ENCODE measurements at places on chromosomes 1 and 21.

GRCh38 chr1:221435504-221435904, 306.4 kb downstream of the DUSP10 start:
- DNase-seq, result no peak

DNA sequence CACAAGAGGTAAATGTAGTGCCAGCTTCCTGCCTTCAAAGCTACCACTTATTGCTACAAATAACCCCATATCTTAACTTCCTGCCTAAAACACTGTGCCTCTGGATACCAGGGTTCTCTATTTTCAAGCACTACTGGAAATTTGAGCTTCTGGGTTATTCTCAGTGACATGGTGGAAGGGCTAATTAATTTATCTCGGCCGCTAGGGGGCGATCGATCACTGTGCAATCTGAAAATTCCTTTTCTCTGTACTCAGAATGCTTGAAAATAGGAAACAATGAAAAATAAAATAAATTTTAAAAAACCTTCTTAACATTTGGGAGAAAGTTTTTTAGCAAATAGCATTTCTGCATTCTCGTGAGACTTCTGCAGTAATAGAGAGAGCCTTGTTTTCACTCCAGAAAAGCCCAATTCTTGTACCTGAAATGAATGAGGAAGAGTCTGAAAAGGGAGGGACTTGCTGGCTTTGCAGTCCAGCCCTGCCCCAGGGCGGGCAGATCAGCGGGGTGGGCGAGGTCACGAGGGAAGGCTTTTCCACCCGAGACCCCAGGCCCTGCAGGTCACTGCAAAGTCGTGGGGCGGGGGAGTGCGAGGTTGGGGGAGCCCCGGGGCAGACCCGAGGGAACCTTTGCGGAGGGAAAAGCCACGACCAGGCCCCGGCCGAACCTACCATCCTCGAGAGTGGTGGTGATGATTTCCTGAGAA, 276.7 kb downstream of the PCP4 start:
- DNase-seq, result no peak

GRCh38 chr1:103230061-103230460, 121.7 kb upstream of the COL11A1 start:
- DNase-seq, result no peak

DNA sequence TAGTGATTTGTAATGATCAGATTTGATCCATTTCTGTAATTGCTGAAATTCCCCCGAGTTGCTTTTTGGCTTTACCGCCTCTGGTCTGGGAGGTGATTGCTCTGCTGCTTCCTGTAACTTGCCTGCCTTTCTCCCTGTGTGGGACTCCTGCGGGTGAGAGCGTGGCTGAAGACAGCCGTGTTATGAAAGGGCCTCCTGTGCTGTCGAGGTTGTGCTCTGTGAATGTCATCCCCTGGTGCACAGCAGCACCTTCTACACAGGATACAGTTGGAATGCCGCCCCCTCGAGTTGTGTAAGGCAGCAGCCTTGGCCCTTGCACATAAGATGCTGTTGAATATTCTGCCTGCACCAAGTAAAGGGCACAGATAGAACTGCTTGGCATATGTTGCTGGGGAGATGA, 5.9 kb downstream of the SOD1 start:
- no peak for DNase-seq

DNA sequence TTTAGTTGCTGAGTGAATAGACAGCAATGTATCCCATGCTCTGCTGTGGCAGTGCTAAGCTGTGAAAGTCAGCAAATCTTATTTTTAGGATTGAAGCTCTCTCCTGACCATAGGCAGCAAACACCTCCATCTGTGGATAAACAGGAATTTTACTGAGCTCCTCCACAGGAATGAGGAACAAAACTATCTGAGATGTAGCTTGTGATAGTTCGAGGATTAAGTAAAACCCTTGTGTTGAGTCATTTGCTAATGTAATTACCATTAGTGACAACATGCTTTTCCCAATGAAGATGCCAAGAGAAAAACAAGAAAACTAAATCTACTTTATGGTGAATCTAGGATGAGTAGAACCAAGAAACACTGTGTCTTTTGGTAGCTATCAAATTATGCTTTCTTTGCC, 122.7 kb downstream of the CLEC20A start:
- DNase-seq, result no peak

GRCh38 chr1:230563591-230563990, 78.7 kb upstream of the COG2 start:
- no peak for DNase-seq

- peak; percentile 13 for DNase-seq
Measured at GRCh38 chr1:37808369-37809319, 636 bp upstream of the YRDC start.

DNA sequence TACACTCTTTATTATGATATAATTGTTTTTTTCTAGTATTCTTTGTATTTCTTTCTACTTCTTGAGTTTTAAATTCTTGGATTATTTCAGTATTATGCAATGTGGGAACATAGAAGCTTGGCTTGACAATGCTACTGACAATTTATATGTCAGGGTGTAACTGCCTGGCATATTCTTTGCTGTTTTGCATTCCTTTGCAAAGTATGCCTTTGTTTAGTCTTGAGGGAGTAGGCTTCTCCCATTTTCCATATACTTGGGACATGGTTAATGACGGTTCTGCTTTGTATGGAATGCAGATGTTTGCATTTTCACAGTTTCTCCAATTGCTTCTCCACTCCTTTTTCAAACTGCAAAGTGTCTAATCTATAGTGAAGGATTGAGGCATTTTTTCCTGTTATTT, 109.8 kb downstream of the HMCN1 start:
- DNase-seq, result no peak

GRCh38 chr1:32299327-32299726, 7.4 kb downstream of the HDAC1 start:
- DNase-seq, result no peak

GRCh38 chr1:232978091-232978634, 27.8 kb downstream of the NTPCR start:
- DNase-seq, result peak; percentile 31

DNA sequence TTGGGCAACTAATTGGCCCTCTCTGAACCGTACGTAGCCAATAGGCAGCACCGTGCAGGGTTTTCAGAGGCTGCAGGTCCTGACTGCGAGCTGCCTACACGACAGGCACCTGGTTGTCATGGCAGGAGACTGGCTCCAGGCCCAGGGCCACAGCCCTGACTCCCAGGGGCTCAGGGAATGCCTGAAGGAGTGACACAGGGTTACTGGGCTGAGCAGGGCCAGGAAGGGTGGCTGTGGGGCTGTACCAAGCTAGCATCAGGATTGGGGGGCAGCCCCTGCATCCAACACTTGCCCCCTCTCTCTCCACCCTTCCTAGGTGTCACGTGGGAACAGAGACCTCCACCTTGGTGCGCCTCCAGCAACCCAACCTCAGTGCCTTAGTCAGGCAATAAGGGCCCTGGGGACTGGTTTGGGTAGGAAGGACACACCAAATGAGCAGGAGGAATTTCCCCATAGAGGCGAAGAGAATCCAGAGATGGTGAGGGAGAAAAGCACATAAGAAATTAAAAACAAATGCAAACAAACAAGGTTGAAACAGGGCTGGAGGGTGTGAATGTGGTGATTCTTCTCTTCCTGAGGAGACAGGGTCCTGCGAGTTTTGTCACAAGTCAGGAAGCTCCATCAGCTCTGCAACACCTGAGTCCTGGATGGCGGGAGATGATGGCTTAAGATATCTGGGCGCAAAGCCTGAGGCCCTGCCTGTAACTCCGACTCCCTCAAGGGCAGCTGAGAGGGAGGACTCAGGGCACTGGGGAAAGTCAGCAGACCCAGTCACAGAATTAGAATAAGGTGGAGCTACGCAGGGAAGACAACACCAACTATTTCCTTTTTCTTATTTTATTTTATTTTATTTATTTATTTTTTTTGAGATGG, 19.7 kb upstream of the RNU1-4 start:
- DNase-seq, result no peak

GRCh38 chr1:218869276-218869675, 304.4 kb upstream of the LYPLAL1 start:
- DNase-seq, result no peak

DNA sequence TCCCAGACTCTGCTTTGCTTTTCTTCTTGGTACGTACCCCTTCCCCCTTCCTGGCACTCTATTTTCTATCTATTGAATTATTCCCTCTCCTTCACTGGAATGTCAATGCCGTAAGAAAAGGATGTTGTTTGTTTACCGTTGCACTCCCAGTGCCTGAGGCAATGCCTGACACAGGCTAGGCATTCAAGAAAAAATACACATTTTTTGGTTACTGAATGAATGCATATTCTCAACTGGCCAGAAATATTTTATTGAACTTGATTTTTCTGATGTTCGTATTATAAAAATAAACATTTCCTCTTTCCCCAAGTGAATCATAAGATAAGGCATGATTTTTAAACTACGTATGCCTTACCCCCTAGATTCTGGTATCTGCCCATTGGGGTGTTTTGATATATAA, 41.2 kb downstream of the GNG12 start:
- no peak for DNase-seq

- DNase-seq, result no peak
Measured at GRCh38 chr1:70061231-70061630, 144.1 kb downstream of the LRRC40 start.
